Glutamatergic neuron (in vitro differentiated cells): ENCODE measurements at places on chromosomes 7 and 10.

- DNase-seq, result no peak
Measured at GRCh38 chr10:93465806-93466675, 16.1 kb downstream of the MYOF start.

DNA sequence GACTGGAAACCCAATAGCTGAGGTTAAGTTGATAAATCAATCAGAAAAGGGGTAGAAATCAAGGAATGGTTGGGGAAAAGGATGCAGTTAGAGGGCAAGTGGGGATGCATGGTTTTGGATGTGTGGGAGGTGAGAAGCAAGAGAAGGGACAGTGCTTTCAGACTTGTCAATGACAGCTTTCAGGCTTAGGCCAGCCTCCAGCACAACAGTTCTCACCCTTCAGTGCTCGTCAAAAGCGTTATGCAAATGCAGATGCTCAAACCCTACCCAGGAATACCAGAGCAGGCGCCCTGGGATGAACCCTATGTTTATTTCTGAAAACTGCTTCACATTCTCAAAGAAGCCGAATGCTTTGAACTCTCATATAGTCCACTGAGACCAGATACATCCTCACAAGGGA lies 74.0 kb downstream of the AOAH start:
- DNase-seq, result no peak

DNA sequence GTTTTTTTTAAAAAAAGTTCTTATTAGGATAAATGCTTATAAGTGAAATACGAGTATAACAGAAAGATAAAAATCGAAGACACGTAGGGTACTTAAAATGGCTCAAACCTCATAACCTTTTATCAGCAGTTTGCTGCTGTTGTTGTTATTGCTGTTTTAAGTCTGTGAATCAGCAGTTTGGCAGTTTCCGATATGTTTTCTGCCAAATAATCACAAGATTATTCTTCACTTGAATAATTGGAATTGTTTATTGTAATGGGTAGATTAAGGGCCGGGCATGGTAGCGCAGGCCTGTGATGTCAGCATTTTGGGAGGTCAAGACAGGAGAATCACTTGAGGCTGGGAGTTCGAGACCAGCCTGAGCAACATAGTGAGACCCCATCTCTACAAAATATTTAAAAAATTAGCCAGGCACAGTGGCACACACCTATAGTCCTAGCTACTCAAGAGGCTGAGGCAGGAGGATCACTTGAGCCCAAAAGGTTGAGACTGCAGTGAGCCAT lies 177.6 kb downstream of the VTI1A start:
- no peak for DNase-seq

DNA sequence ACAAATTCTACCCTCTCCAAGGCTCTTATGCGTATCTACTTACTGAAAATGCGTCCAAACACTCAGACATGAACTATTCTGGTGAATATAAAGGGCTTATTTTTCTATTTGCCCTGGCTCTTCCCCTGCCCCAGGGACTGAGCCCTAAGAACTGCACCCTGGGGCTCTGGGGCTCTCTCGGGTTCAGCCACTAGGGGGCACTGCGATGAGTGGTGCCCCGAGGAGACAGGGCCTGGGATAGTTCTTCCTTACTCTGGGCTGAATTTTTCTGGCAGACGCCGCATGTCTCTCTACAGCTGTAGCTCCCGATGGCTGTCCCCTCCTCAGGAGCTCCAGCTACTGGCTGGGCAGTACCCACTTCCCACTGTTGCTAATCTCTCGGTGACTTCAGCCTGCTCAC lies 30.8 kb upstream of the GSDME start:
- no peak for DNase-seq

DNA sequence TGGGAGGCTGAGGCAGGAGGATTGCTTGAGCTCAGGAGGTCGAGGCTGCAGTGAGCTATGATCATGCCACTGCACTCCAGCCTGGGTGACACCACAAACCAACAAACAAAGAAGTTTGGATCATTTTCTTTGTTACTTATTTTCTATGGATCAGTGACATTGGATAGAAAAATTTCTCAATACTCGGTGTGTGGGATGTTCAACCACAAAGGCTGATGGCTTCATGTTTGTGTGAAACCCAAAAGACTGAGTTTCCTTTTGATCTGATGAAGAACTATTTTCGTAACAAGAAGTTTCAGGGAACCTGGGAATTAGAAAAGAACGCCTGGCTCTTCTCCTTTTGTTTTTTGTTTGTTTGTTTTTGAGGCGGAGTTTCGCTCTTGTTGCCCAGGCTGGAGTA lies 104.0 kb downstream of the HOXA1 start:
- DNase-seq, result no peak

DNA sequence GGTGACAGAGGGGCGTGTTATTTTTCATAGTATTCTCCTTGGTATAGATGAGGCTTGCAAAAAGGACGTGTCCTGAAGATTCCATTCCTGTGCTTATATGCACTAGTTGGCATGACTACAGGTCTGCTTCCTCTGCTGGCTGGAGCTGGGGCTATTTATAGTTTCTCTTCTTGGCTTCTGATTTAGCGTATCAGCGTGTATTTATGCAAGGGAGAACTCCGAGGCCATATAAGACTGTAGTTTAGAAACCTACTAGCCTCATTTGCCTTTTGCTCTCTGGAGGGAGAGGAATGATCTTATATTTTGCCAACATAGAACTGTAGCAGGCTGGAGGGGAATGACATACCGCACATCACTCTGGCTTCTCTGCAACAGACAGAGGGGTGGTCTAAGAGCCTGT lies 39.7 kb downstream of the CACNB2 start:
- DNase-seq, result no peak

GRCh38 chr7:69162931-69163670 lies 435.2 kb upstream of the AUTS2 start:
- no peak for DNase-seq

DNA sequence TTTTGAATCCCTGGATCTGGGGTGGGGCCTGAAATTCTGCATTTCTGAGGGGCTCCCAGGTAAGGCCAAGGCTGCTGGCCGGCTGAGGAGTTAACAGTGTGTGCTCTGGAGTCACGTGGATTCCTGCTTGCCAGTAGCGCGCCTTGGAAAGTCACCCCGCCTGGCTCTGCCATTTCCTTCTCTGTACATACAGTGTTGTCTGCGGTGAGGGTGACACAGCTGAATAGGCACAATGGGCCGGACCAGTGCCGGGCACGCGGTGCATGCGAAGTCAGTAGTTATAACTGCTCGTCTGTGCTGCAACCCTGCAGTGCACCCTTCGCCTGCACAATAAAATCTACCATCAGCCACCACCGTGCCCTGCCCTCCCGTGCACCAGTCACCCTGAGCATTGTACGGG lies 68.0 kb upstream of the EEPD1 start:
- no peak for DNase-seq

GRCh38 chr10:11631890-11632587 lies 20.6 kb upstream of the USP6NL start:
- no peak for DNase-seq

DNA sequence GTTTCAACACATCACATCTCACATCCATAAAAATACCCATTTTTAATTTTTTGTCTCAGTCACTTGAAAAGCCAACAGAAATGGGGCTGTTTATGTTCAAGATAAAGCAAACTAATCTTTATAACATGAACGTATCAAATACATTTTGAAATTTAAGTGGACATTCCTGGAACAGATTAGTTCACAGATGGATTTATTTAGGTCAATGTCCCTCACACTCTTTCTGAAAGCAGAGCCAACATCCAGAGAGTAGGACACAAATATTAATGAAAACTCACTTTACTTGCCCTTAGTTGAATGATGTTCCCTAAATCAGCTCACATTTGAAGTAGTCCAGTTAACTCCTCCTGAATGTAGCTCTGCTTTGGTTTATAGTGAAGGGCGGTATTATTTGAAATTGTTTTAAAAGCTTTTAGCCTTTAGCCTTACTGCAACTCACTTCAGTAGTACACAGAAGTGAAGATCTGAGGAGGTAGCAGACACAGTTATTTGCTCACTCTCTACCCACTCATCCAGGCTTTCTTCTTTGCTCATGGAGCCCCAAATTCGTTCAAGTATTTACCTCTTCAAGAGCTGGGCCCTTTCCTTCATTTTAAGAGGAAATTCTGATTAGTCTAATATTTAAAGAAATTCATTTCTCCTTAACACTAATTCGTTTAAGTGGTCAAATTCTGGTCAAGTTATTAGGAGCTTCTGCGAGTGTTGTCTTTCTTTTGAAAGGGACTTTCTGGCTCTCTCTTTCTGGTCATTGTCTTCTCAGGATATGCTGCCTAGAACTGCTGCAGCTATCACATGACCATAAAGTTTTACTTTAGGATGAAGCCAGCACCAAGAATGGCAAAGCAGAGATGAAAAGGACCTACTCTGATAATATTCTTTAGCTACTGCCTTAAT lies 180.6 kb upstream of the AGR3 start:
- DNase-seq, result no peak

DNA sequence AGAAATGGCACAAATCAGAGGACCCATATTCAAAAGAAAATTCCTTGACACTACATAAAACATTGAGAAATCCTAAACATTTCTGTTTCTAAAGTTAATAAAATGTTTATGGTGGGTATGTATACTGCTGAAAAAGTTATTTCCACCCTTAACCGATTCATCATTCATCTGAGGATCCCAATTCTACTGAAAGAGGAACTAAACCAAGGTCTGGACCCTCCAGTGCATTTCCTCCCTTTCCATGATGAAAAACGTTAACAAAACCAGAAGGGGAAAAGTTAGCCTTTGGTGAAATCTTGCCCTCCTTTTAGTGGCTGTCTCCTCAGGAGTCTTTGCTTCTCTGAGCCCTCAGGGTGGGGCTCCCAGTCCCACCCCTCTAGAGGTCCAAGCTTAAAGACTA lies 144.5 kb upstream of the ASAH2 start:
- no peak for DNase-seq

DNA sequence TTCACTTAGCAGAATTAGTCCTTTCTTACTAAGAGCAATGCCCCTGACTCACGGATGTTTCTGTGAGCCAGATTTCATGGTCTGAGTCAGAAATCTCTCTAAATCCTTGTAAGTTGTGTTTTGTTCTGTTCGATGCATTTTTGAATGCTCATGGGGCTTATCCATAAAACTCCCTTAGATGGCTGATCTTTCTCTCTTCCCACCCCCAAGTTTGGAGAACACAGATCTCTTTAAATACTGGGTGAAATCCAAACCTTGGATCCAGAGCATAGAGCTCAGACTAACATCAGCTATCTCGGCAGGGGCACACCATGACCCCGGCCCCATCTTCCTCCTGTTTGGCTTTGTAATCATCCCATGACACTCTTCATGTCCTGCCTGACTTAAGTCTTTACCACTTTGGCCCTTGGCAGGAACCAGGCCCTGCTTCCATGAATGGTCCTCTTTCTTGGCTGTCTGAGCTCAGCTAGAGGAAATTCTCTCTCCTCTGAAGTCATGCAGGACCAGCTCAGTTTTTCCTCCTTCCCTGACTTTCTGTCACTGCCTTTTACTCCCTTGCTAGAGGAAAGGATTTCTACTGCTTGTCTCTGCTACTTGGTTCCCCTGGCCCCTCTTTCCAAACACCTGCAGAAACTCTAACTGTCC lies 120.4 kb upstream of the RAB11FIP2 start:
- DNase-seq, result no peak

- no peak for DNase-seq
Measured at GRCh38 chr10:92239151-92239599, 51.7 kb downstream of the CPEB3 start.

DNA sequence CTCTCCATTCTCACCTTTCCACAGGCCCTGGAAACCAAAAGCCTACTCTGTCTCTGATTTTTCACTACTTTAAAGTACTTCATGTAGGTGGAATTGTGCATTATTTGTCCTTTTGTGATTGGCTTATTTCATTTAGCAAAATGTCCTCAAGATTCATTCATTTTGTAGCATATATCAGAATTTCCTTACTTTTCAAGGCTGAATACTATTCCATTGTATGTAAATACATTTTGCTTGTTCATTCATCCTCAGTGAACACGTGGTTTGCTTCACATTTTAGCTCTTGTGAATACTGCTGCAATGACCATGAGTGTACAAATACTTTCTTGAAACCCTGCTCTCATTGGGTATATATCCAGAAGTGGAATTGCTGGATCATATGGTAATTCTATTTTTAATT lies 8.8 kb downstream of the C1GALT1 start:
- DNase-seq, result no peak

DNA sequence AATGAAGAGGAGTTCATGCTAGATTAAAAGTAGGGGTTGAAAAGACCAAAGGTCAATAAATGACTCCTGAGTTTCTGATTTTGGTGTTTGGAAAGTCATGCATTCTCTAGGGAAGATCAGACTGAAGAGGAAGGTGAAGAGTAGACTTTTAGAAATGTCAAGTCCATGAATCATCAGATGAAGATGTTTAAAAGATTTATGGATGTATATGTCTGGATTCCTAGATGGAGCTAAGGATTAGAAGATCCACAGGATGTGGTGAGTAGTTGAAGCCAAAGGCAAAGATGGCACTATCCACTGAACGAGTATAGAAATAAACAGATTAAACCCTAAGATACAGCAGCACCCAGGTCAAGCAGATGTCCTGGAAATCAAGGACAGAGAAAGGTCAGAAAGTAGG lies 298.5 kb downstream of the GPAM start:
- no peak for DNase-seq

GRCh38 chr7:77453531-77453930 lies 37.4 kb upstream of the GSAP start:
- no peak for DNase-seq

- no peak for DNase-seq
Measured at GRCh38 chr10:114525368-114525949, 121.2 kb upstream of the AFAP1L2 start.

- no peak for DNase-seq
Measured at GRCh38 chr10:109403551-109403950, 519.8 kb downstream of the XPNPEP1 start.

DNA sequence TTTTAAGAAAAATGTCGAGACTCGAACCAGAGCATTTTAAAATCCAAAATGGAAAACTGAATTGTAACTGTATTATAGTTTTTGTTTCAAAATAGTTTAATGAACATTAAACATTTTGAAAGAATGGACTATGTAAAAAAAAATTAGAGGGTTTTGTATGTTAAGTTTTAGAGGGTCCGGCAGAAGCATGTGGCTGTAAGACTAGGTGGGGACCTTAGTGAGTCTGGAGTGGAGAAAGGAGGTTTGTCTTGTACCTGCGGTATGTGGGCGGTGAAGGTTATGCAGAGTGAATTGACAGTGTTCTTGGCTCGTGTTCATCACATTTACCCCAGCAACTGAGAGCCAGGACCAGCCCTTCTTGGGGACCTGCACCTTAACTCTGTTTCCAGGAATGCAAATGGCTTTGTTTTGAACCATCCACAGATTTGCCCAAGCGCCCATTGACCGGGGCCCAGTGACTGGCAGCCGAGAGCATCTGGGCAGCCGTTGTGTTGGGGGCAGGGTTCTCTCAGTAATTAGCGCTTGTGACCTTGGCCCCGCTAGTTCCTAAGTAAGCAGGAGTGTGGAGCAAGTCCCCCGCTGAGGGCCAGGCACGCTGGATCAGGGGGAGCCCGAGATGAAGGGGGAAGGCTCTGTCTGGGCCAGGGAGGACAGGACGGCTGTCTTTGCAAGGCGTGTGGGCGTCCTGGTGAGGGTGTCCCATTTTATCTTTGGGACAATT lies 1.4 kb upstream of the KLF6 start:
- DNase-seq, result peak; percentile 62

- DNase-seq, result peak; percentile 96
Measured at GRCh38 chr7:30938435-30939316, 25.1 kb upstream of the GHRHR start.

- no peak for DNase-seq
Measured at GRCh38 chr10:116237260-116237659, 35.7 kb downstream of the GFRA1 start.

GRCh38 chr7:127486654-127487053 lies 94.1 kb upstream of the ZNF800 start:
- no peak for DNase-seq
